AG10803 (cell line): ENCODE measurements at places on chromosomes 1 and 21.
A peak's percentile ranks its signal among the peaks of the same experiment; 100 is the strongest.

DNA sequence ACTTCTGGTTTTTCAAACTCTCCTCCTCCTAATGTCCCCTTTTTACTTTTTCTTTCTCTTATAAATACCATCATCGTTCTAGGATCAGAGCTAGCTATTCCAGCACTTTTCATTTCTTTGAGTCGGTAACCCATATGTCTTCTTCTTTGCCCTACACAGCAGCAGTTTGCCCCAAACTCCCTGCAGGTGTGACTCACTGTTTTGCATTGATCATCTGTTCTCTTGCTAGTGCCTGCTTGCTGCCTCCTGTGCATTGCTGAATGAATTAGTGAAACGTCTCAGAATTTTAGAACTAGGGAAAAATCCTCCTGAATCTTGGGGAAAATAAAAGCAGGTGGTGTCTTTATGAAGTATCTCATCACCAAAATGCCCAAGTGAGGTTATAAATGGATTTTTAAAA lies 21.7 kb downstream of the KCNK2 start:
- DNase-seq: no peak

- peak; percentile 32 for DNase-seq
Measured at GRCh38 chr1:6234502-6235295, 1.1 kb downstream of the ICMT start.

GRCh38 chr1:245823408-245824147 lies 668.8 kb downstream of the KIF26B start:
- peak; percentile 84 for DNase-seq

DNA sequence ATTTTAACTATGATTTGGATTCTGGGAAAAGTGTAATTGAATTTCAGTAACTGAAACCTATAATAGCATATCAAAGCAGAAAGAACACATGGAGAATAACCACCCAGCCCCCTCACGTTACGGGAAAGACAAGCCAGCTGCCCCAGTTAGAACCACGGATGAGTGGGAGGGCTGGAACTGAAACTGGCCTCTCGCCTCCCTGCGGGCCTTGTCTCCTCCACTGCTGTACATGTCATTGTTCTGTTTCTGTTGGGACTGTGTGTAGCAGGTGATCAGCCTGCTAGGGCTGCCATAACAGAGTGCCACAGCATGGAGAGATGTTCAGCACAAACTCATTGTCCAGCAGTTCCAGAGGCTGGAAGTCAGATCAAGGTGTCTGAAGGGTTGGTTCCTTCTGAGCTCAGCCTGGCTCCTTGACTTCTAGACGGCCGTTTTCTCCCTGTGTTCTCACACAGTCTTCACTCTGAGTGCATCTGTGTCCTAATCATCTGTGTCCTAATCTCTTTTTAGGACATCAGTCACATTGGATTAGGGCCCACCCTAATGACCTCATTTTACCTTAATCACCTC lies 52.4 kb downstream of the MAP3K21 start:
- no peak for DNase-seq

DNA sequence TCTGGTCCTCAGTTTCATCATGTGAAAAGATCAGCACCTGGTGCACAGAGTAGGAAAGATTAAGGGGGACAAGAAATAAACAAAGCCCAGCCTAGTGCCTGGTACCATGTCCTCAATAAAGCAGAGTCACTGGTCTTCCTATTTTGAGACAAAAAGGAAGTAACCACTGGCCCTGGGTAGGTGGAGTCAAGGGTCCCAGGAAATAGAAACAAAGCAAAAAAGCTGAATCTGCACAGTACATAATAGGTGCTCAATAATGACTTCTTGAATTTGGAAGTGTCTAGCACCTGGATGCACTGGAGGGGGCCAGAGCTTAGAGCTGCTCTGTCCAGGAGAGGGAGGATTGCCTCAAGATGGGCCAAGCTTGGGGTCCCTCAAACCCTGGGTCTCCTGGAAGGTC lies 1.9 kb upstream of the EPHB2 start:
- no peak for DNase-seq

DNA sequence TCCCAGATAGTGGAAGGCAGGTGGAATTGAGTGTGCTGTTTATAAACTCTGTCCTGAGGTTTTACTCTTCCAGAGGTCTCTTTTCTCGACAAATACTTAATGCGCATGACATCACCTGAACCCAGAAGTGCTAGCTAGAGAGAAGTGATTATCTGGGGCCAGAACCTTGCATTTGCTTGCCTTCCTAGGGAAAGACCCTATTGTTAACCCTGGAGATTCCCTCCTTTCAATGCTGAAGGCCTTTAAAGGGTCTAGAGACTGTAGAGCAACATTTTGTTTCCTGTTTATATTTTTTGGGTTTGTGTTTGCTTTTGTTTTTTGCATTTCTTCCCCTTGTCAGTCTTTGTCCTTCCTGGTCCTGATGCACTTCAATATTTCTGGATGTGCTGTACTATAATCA lies 36.2 kb downstream of the ATP2B4 start:
- DNase-seq: no peak
